Anterior cingulate cortex (tissue), 58 donors: ENCODE measurements at places on chromosomes 16 and 17.
A peak's percentile ranks its signal among the peaks of the same experiment; 100 is the strongest.

DNA sequence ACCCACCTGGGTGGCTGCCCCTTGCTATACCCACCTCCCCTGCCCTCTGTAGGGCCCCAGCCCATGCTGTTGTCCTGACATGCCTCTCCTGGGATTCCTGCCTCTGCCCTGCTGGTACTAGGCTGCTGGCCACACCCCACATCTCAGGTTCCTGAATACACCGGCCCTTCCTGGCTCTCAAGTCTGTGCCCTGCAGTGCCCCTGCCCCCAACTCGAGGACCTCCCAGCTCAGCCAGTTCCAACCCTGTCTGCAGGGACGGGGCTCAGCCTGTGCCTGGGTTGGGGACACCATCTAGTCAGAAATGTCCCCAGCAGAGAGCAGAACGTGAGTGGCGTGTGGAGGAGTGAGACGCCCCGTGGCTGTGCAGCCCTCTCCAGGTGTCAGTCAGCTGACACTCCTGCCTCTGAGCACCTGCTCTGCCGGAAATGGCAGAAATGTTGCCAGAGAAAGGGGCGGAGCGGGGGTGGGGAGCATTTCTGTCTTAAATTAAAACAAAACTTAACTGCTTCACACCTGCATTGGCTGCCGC lies 28.7 kb downstream of the ACSF3 start:
- DNase-seq = no peak

- DNase-seq = peak; percentile 90
Measured at GRCh38 chr17:81428948-81429774, 33.9 kb downstream of the BAHCC1 start.

DNA sequence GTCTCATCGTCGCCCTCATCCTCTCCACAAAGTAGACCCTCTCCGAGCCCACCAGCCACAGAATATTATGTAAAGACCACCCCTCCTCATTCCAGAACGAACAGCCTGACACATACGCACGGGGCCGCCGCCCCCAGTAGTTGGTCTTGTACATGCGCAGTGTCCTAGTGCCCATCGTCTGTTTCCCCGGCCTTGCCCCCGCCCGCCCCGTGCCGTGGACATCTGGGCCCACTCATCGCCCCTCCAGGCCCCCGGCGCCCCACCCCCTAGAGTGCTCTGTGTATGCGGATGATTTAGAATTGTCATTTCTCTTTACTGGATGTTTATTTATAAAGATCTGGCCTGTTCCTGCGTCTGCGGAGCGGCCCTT lies 475 bp upstream of the AMDHD2 start:
- DNase-seq = no peak

GRCh38 chr17:28842282-28843012 lies at the start of gene FAM222B:
TSS of gene FAM222B (minus strand) at chr17:28842790. CDS start at chr17:28766667, 76,123 bp downstream.
- DNase-seq = peak; percentile 76

- DNase-seq = no peak
Measured at GRCh38 chr17:63479495-63480184, 2.8 kb downstream of the ACE start.

DNA sequence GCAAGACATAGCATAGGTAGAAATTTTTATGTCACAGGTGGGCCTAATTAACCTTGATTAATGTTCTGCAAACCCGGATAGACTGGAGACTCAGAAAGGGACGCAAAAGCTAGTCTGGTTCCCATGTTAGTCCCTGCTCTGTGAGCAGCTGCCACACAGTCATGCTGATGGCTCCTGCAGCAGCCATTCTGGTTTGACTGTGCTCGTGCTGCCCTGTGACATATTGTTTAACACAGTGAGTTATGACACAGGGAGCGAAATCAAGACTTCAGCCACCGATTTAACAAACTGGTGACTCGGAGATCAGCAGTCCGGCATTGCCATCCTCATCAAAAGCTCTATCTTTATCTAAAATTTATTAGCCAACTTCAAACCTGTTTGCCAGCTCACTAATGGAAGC lies 169.8 kb downstream of the WWOX start:
- no peak for DNase-seq

DNA sequence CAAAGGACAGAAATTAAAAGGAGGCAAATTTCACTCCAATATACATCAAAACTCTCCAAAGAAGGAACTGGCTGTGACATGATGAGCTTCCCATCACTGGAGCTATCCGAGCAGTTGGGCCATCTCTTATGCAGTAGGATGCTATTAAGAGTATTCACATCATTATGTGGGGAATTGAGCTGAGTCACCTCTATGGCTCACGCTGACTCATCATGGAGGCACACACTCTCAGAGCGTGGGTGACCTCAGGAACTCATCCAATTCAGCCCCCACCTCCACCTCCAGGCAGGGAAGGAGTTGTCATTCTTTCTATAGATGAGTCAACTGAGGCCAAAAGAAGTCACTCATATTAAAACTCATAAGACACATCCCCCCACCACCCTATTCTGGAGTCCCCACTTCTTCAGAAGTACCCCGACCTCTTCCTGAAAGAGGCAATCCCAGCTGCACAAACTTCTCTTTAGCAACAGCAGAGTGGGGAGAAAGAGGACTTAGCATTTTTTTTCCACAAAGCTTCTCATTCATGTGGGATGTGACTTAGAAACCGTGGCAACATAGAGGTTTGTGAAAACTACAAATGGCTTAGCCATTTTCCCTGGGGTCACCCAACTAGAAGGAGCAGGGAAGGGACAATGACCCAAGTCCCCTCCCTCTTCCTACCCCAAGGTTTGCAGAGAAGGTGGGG lies 32.5 kb downstream of the ABCC12 start:
- DNase-seq = no peak

DNA sequence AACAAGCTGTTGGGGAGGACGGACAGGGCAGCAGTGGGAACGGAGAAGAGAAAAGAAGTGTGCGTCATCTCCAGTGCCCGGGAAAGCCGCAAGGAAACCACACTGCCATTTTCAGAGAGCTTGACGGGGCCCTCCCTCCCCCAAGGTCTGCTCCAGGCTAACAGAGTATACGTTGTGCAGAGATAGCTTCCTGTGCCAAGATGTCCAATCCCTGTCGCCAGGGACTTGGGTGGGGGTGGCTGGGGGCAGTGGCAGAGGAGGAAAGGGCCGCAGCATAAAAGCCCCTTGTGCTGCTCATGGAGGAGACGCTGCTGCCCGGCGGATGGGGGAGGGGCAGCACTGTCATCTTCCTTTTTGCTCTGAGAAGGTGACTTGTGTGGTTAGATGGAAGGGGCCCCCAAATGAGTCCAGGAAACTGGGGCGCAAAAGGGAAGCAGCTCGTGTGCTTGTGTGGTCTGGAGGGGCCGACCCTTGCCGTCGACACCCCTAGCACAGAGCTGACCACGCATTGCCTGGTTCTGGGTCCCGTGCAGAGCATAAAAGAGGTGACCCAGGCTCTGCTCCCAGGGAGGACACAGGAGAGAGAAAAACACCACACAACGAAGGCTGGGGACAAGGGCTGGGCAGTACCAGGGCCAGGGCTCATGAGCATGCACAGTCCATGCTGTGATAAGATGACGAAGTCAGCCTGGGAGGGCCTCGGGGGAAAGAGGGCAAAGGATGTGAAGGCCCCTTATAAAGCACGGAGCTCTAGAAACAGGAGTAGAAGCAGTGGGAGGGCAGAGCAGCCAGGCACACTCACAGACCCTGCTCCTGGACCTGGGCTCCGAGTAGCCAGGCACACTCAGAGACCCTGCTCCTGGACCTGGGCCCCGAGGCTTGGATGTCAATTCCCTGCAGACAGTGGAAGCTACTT lies 372.7 kb downstream of the SLC39A11 start:
- DNase-seq = no peak

GRCh38 chr17:78991906-78992532 lies 12.3 kb upstream of the LGALS3BP start:
- DNase-seq = no peak

DNA sequence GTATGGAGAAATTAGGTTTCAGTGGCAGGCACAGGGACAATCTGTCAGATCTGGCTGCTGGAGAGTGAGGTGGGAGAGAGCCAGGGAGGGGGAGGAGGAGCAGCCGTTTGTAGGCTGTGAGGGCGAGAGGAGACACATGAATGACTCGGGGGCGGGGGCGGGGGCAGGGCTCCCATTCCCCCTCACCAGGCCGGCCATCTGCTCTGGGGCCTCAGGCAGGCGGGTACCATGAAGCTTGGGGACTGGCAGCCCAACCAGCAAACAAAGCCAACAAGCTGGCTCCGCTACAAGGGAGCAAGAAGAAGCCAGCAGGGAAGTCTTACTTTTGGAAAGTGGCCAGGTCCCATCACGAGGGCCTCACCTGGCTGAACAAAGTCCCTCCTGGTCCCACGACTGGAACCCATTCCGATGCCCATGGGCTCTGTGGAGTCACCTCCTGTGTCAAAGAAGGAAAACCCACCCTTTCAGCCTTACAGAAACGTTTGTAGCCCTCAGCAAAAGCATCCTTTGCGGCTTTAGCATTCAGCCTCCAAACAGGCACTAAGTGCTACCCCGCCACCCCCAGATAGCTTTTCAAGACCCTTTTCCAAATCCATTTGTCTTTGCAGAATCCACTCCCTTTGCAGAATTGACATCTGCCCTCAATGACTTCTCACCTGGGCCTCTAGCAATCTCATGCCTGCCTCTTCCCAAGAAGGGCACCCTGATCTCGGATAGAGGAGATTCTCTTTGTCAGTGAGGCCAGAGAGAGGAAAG lies 9.2 kb upstream of the SSTR2 start:
- peak; percentile 23 for DNase-seq

GRCh38 chr17:4229627-4230541 lies 33.9 kb downstream of the ANKFY1 start:
- no peak for DNase-seq

DNA sequence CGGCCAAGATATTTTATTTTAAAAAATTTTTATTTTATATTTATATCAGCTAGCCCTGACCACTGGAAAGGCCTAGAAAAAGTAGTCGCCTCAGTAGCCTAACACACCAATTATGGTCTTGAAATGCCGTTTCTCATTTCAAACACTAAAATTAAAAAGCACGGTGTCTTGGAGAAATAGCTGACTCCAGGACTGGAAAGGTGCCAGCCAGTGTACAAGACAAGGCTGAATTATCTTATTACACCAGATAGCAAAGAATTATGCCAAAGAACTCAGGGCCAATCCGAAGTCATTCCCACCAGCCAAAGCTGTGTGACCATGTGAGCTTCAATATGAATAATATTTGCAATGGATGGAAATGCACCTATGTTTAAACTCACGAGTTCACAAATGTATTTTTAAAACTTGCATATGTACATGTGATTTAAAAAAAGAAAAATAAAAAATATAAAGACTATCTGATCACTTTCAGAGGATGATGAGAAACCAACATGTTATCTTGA lies 19.9 kb upstream of the ATP2C2 start:
- no peak for DNase-seq

- DNase-seq = no peak
Measured at GRCh38 chr17:44297975-44298374, 10.4 kb upstream of the RUNDC3A start.

GRCh38 chr16:57824888-57825287 lies 22.6 kb upstream of the KIFC3 start:
- DNase-seq = no peak
